Fibroblast of upper back skin (primary cell): ENCODE measurements at places on chromosomes 3 and 15.
A peak's percentile ranks its signal among the peaks of the same experiment; 100 is the strongest.

- peak; percentile 56 for DNase-seq
These were observed 32.3 kb downstream of the XXYLT1 start for GRCh38 chr3:195238586-195239118.

DNA sequence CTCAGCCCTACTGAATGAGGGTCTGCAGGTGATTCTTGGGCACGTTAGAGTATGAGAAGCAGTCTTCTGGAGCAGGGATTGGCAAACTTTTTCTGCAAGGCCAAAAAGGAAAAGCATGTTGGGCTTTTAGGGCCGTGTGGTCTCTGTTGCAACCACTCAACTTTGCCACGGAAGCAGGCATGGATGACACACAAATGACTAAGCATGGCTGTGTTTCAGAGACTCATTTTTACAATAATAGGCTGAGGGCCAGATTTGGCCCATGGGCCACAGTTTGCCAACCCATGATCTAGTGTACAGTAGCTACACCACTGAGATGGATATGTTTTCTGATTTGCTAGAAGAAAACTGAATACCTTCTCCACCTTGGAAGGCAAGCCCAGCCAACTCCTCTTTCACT lies 66.1 kb upstream of the PRICKLE2 start:
- peak; percentile 91 for DNase-seq

DNA sequence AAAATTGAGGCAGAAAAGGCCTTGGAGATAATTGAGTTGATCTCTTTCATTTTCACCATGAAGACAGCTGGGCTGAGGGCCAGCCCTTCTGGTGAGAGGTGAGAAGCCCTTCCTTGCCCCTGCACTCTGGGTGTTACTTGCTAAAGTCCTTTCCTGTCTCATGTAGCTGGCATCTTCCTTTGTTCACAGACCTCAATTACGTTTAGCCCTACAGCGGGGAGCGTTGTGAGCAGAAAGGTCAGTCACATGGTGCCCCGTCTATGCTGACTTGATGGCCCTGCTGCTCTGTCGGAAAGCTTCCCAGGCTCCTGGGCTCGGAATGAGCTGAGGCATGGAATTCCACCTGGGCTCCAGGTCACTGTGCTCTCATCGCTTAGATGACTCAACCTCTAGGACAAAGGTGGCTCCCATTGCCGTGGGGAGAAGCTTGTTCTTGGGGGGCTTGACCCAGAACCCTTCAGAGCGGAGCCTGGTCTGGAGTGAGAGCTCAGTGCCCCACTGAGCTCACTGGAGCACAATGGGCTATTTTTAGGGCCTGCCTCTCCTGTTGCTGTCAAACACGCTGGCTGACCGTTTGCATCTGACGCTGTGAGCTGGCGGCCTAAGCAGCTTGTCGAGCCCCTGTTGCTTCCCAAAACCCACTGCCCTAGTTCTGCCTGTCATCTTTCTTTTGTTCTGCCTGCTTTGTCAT lies 47.0 kb downstream of the RPLP1 start:
- DNase-seq: no peak

GRCh38 chr3:16837602-16838001 lies 47.2 kb upstream of the PLCL2 start:
- no peak for DNase-seq

GRCh38 chr15:69074843-69075224 lies 60.3 kb downstream of the NOX5 start:
- DNase-seq: no peak

GRCh38 chr3:191350396-191351090 lies 20.2 kb upstream of the UTS2B start:
- no peak for DNase-seq

GRCh38 chr3:143358155-143358792 lies 238.7 kb downstream of the CHST2 start:
- no peak for DNase-seq

DNA sequence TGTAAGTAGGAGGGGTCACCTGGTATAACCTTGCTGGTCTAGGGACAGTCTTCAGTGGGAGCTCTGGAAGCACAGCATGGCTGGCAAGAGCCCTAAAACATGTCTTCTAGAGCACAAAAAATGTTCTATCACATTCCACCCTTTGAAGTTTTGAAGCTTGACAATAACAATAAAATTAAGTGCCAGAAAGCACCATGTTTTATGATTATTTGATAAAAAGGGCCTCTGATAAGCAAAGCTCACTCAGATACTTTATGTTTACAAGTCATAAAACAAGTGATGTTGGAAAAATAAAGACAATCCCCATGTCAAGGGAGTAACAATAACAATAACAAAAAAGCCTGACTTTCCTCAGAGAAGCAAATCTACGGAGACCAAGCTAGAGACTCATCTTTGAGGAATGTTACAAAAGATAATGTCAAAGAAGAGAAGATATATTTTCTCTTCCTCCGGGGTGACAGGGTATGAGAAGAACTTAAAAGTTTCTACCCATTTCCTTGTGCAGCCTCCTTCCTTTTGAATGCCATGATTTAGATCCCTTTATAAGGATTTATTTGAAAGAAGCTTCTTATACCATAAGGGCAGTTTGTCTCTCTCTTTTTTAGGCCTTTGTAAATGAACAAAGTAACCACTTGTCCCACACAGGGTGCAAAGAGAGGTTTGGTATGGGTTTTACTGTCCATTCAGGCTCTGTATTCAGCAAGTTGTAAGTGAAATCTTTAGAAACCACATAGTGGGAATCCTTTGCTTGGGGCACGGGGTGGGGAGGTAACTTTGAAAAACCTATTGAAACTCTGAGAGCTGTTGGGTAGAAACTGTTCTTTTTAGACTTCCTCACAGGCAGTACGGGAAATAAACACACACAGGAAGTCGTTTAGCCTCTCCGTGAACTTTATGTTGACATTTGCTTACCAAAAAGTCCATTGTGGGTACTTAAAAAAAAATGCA lies 109.6 kb upstream of the RBMS3 start:
- peak; percentile 47 for DNase-seq

- no peak for DNase-seq
These were observed 84.0 kb downstream of the HES1 start for GRCh38 chr3:194219826-194220410.

DNA sequence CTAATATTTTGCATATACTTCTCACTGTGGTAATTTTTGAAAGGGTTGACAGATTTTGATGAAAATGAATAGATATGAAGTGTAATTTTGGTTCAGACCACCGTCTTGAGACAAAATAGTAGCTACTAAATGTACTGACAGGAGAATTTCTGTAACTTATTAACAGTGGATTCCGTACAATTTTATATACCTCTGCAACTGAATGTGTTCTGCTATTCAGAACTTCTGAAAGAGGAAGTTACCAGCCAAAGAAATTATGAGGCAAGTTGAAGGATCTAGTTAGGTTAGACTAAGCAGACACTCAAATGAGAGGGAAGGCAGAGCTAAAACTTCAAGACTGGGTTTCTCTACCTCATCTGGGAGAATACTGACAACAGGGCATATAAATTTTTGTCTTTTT lies 29.4 kb downstream of the GAP43 start:
- DNase-seq: no peak

GRCh38 chr3:21345382-21345976 lies 405.5 kb downstream of the ZNF385D start:
- no peak for DNase-seq

DNA sequence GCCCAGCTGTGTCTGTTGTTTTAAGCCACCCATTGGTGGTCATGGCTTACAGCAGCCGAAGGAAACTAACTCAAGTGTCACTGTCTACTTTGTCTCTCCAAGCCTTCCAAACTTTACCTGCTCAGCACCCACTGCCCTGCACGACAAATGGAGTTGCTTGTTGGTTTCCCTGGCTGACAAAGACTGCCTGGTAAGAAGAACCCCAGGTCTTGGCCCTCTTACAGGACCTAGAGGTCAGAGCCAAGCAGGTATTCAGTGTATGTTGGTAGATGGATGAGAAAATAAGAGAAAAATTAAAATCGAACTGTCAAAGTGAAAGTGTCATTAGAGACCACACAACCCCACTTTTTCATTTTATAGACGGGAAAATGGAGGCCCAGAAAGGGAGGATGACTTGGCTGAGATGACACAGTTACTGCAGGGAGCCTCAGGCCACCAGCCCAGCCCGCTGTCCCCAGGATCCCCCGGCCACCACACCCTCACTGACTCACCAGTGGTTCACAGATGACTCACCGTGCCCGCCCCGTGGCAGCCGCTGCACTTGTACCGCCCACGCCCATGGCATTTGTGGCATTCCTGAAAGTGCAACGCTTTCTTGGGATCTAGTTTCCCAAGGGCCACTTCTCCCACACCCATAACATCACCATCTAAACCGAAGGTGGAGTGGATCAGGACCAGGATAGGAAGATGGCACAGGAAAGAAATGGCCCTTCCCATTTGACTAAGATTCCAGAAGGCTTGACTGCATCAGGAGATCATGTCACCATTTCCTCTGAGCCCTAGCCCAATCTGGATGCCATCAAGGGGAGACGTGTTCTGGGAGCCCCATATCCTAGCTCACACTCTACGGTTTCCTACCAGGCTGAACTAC lies 15.2 kb downstream of the SSUH2 start:
- peak; percentile 11 for DNase-seq

- DNase-seq: no peak
These were observed 59.0 kb downstream of the CDCP1 start for GRCh38 chr3:45087155-45087554.

GRCh38 chr3:74639681-74640080 lies 25.2 kb upstream of the CNTN3 start:
- peak; percentile 47 for DNase-seq

GRCh38 chr3:132088291-132088690 lies 53.5 kb upstream of the CPNE4 start:
- DNase-seq: no peak
